Stimulated activated CD8-positive, alpha-beta memory T cell treated with anti-CD3 and anti-CD28 coated beads, Interleukin-2, amount 100 ng/mL, for 1 hour (primary cell): ENCODE measurements at places on chromosomes 5 and 9.

DNA sequence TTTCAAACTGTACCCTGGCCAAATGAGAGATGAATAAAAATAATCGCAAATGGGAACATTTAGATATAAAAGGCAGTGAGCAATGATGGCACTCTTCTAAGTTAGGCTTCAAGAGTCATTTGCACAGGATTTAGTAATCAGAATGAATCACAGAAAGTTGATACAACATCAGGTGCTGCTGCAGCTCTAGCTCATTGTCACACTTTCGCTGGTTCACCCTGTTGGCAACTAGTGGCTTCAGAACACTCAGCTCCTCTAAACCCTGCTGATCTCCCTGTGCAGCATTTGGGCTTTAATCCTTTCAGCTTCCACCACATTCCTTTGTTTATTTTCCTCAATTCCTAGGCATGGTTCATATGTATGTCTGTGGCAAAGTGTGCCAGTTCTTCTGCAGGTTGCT, 2071.2 kb upstream of the CDH6 start:
- no peak for DNase-seq

- DNase-seq = no peak
Observed at GRCh38 chr5:146199176-146199815, 4.1 kb upstream of the RBM27 start.

GRCh38 chr5:137668637-137669036, 67.3 kb downstream of the KLHL3 start:
- no peak for DNase-seq

DNA sequence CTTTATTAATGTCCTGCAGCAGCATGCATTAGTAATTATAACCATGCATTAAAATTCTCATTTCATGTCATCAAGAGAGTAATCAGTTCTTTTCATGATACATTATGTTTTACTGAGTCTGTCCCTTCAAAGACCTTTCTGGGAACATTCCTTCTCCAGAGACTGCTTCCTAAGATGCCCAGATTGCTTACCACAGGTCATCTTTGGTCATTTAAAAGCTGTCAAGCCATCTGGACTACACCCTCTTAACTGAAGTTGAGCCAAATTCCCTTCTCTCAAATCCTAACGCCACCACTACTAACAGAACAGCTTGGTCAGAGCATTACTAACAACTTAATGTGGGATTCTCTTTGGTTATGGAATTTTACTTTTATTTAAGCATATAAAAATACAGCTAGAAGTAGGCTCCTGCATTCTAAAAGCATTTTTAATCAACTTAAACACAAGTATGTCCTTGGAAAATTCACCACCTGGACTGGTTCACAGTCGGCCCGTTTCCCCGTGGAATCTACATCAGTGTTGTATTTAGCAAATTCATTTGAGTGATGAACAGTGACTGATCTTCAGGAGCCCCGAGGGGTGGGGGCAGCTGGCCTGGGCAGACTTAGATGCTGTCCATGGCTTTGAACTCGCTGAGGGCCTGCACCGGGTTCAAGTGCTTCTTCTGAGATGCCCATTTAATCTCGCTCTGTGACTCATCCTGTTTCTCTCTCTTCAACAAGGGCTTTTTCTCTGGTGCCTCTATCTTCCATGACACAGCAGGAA, 92.8 kb upstream of the CCDC112 start:
- DNase-seq = no peak

DNA sequence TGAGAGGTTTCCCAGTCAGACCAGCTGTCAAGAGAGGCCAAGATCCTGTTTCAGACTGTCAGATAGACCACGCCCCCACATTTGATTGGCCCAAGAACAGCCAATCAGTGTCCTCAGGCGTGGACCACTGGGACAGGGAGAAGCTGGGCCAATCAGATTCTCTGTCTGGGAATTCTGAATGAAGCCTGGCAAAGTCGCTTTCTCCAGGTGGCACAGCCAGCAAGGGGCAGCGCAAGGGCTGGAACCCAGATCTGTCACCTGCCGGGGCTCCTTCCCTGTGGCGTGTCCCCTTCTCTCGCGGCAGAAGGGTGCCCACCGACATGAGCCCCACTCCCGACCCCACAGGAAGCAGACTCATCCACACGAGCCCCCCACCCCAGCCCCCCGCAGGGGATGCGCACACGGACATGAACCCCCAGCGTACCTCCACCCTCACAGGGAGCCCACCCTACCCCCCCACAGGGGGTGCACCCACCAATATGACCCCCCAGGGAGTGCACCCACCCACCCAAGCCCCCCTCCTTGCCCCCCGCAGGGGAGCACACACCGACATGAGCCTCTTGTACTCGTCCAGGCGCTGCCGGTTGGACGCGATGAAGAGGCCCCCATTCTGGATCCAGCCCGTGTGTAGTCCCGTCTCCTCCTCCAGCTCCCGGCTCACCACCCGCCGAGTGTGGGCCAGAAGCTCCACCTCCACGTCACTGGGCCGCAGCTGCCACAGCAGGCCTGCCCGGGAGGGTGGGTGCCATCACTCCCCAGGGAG, 6.1 kb downstream of the SARDH start:
- no peak for DNase-seq

DNA sequence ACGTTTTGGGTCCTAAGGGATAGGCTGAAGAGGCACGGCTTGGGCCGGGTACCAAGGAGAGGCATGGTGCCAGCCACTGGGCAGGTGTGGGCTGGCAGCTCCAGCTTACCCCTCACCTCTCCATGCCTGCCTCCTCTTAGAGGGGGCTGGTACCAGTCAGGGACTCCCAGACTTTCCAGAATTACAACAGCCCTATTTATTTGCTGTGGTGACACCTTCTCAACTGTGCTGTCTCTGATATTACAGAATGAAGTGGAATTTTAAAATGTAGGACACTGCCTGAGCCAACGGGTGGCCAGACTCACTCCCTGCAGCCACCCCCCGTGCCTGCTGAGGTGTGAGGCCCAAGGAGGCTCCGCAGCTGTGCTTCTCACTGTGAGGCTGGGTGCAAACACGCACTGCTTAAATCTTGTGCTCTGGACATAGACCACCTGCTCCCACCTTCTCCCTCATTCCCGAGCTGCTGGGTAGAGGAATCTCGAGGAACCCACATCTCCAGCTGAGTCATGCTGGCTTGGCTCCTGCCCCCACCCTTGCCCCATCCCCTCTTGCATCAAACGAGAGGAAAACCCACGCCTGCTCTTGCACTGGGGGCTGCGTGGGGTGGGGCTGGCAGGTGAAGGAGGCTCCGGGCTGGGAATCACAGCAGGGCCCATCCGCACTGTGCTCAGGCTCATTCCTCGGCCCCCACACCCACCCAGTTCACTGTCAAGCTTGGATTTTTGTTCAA, 47.9 kb downstream of the PRRT1B start:
- DNase-seq = no peak

GRCh38 chr5:58236498-58236897, 223.4 kb downstream of the PLK2 start:
- no peak for DNase-seq

- DNase-seq = no peak
Observed at GRCh38 chr9:91562416-91562815, 138.8 kb upstream of the NFIL3 start.

DNA sequence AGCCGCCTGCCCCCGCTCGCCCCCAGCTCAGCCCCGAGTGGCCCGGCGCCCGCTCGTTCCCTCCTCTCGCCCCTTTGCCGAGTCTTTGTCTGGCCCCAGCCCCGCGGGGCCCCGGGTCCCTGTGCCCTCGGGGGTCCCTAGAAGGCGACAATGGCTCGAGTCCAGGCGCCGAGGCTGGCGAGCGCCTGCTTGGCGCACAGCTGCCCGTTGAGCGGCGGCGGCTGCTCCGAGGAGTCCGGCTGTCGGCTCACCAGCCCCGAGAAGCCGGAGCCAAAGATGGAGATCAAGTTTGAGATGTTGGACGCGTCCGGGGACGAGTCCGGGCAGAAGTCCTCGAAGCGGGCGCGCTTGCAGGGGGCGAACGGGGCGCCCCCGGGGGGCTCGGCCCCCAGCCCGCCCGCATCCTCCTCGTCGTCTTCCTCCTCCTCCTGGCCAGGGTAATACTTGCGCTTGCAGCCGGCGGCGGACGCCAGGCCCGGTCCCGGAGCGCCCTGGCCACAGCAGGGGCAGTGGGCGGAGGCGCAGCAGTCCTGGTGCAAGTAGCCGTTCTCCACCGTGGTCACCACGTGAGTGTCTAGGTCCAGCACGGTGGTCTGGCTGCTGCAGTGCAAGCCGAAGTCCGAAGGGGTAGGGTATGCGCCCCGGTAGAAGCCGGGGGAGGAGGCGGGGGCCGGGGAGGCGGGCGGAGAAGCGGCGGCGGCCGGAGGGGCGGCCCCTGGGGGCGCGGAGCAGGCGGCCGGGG, 1.2 kb downstream of the IER5L start:
- no peak for DNase-seq

DNA sequence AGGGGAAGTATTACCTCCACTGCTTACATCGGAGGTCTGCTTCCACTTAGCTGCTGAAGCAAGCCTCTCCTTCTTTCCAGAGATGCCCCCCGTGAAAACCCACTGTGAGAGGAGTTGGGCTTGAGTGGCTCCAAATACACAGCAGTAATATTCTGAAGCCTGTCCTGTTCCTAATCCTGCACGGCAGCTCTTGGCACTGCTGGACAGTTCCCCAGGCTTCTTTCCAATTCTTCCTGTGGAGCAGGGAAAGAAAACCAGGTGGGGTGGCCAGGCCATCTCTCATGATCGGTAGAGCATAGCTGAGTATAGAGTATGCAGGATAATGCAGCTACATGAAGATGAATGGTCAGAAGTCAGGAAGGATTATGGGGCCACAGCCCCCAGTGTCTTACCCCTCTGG, 335.3 kb downstream of the MARCHF11 start:
- no peak for DNase-seq

DNA sequence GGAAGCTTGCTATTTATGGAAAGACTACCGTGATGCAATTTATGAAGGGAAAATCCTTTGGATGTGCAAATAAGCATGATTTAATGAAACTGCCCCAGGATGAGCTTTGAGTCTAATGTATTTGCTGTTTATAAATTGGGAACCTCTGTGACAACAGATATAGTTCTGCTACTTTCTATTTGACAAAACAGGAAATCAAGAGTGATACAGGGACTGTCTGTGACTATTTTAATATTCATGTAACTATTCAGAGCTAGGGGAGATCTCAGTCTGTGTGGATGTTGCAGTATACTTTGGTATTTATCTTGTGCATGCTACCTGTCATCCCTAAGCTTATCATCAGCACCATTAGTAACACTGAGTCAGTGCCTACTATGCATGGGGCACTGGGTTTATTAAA, 132.1 kb downstream of the PDZD2 start:
- DNase-seq = no peak

- no peak for DNase-seq
Observed at GRCh38 chr9:6076851-6077250, 61.4 kb upstream of the RANBP6 start.
